Activated CD4-positive, alpha-beta T cell treated with anti-CD3 and anti-CD28 coated beads for 4 hours (primary cell): ENCODE measurements at places on chromosomes 12 and 14.

DNA sequence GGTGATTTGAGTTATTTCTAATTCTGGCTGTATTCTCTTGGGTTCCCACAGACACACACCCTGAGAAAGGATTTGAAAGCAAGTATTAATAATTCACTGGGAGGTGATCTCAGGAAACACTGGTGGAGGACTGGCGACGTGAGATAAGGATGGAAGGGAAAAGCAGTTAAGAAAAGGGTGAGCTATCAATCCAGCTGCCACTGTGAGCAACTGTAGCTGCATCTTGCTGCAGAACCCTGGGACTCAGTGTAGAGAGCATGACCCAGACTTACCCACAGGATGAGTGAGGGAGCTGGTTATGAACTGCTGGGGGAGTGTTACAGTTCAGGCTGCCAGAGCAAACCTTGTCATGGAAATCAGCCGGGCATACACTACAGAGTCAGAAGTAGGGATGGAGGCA lies 71.9 kb downstream of the RESF1 start:
- DNase-seq = no peak

DNA sequence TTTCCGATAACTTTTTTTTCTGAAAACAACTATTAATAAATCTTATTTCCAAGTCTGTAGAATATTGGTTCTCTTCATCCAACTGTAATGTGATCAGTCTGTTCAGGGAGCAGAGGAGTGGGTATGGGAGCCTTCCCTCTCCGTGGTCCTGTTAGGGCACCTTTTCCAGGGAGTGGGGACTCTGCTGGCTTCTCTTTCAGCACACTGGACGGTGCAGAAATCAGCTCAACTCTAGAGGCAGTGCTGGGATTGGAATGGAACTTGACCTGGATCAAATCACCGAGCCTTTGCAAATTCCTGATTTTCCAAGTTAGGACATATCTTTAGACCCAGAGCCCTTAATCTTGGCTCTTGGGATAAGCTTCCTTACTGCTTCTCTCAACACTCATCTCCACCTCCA lies 630.4 kb downstream of the DIO2 start:
- no peak for DNase-seq

GRCh38 chr12:41289501-41289900 lies 101.4 kb downstream of the PDZRN4 start:
- DNase-seq = no peak

GRCh38 chr12:12537421-12537820 lies 25.2 kb downstream of the DUSP16 start:
- no peak for DNase-seq

- no peak for DNase-seq
These were observed 54.4 kb downstream of the SLC38A4 start for GRCh38 chr12:46771268-46771827.

GRCh38 chr14:72402377-72402772 lies 470.1 kb downstream of the RGS6 start:
- DNase-seq = no peak

GRCh38 chr14:102927346-102927877 lies 4.9 kb downstream of the AMN start:
- DNase-seq = no peak

- DNase-seq = no peak
These were observed 33.4 kb downstream of the LRTM2 start for GRCh38 chr12:1853716-1854115.

DNA sequence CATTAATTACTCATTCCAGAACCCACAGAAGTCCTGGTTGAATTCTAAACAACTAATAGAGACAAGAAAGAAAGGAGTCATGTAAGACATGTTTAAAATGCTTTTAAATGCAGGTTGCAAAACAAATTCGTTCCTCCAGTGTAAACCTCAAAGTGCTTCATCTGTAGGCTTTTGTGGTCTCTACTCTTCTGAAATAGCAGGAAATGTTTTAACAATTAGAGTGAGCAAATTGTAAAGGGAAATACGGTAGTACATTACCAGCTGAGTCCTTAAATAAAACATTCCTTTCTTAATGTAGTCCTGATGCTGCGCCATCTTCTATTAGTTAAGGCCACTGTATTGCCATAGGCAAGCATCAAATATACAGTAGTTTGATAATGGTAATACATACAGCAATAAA lies 1934.2 kb upstream of the SEL1L start:
- no peak for DNase-seq

GRCh38 chr14:96285667-96286066 lies 29.7 kb downstream of the BDKRB1 start:
- no peak for DNase-seq

GRCh38 chr12:51874000-51874399 lies 13.9 kb upstream of the ANKRD33 start:
- no peak for DNase-seq

GRCh38 chr12:84789184-84789583 lies 123.4 kb downstream of the SLC6A15 start:
- DNase-seq = no peak

DNA sequence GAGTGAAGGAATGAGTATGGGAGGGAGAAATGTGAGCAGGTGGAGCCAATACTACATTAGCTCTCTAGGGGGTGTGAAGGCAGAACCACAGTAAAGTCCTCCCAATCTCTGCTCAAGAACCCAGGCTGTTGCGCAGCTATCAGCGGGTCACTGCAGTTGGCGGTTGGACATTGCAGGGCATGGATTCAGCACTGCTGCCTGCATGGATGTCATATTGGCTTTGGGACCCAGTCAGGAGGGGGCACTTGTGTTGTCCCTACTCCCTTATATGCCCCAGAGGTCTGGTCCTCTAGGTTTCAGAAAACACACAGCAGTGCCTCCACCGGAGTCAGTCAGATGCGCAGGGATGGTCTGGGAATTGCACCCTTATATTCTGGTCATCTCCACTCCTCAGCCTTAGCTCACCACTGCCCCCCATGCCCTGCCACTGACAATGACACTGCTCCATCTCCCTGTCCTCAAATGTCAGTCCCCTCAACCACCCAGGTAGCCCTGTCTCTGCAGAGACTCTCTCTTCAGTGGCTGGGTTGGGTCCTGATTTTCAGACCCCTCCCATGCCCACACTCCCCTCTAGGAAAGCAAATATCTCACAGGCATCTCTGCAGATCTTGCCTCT lies 9.6 kb downstream of the ZDHHC22 start:
- DNase-seq = no peak

DNA sequence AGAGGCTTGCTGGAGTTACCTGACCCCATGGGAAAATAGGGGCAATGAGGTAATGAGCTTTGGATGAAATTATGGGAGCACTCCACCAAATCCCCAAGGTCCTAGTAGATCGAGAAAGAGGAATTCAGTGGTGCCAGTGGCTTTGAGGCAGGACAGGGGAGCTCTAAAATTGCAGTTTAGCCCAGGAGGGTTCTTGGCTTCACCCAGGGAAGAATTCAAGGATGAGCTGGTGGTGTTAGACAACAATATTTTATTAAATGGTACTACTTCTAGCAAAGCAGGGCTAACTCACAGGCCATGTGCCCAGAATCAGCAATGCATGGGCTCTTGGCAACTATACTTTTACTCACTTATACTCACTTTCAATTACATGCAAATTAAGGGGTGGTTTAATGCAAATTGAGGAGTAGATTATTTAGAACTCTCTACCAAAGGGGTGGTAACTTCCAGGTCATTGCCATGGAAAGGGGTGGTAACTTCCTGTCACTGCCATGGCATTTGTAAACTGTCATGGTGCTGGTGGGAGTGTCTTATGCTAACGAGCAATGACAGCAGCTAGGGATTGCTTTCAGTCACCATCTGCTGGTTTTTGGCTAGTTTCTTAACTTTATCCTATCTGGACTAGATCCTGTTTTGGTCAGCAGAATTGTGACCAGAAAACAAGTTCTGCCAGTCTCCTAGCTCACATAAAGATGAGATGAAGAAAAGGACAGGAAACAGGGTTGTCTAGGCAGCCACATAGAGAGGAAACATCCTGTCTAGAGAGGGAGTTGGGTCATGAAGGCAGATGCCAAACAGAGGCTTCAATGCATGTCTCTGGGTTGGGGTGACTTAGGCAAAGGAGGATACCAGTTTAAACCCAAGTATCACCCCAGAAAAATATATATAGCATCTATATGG lies 64.7 kb downstream of the ZNF641 start:
- DNase-seq = no peak

- no peak for DNase-seq
These were observed 6.0 kb upstream of the LRP6 start for GRCh38 chr12:12272869-12273268.

DNA sequence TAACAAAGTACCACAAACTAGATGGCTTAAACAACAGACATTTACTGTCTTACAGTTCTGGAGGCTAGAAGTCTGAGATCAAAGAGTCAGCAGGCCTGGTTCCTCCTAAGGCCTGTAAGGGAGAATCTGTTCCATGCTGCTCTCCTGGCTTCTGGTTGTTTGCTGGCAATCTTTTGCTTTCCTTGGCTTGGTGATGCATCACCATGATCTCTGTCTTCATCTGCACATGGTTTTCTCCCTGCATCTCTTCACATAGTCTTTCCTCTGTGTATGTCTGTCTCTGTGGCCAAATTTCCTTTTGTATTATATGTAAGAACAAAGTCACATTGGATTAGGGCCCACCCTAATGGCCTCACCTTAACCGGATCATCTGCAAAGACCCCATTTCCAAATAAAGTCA lies 168.5 kb downstream of the CAPZA3 start:
- DNase-seq = no peak

DNA sequence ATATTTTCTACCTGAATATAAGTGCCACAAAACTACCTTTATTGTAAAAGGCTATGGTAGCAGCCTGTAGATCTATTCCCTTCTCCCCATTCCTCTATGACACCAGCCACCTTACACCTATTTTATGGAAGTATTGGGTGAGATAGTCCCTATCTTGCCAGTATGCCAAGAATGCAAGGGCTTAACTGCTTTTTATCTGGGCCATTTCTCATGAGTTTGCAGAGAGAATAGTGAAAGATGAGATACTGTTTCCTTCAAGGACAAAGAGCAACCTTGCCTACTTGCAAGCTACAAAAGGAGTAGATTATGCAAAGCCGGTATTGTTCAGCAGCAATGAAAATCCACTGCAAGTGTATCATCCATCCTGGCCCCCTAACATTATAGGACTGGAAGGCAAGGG lies 1775.6 kb upstream of the SEL1L start:
- no peak for DNase-seq

DNA sequence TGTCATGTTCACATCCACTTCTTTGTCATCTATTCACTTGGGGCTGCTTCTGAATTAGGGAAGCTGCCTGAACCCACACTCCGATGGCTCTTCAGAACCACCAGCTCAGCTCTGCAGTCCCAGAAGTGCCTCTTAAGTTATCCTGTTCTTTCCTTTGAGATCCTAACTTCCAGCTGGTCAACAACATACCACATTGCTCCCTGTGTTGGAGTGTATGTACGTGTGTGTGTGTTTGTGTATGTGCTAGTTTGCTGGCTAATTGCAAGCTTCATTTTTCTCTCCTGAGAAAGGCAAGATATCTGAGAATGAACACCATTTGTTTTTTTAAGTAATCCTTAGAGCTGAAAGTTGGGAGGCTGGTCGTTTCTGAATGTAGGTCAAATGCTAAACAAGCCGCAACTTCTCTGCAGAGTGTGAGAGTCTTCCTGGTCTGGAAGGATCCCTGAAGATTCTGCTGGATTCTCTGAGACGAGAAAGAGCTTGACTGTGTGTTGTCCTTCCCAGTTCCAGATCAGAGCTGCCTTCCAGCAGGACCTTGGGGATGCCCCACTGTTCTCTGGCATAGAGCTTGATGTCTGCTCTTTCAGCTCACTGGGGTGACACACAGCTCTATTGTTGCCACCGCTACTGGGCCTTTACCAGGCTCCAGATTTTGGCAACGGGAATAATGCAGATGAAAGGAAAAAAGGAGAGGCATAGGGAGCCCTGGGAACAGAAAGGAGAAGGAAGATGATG lies 839 bp downstream of the GSG1 start:
- no peak for DNase-seq

DNA sequence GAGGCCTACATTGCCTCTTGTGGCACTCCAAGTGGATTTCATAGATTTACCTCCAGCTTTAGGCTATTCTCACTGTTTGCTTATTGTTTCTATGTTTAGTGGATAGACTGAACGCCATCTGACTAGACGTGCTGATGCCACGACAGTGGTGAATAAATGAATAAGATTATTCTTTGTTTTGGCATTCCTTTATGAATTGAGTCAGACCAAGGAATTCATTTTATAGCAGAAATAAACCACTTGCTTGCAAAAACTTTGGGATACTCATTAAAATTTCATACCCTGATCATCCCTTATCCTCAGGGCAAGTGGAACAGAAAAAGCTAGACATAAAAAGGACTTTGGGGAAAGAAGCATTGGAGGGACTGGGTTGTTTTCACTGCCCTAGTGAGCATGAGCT lies 71.7 kb upstream of the FERMT2 start:
- DNase-seq = no peak

DNA sequence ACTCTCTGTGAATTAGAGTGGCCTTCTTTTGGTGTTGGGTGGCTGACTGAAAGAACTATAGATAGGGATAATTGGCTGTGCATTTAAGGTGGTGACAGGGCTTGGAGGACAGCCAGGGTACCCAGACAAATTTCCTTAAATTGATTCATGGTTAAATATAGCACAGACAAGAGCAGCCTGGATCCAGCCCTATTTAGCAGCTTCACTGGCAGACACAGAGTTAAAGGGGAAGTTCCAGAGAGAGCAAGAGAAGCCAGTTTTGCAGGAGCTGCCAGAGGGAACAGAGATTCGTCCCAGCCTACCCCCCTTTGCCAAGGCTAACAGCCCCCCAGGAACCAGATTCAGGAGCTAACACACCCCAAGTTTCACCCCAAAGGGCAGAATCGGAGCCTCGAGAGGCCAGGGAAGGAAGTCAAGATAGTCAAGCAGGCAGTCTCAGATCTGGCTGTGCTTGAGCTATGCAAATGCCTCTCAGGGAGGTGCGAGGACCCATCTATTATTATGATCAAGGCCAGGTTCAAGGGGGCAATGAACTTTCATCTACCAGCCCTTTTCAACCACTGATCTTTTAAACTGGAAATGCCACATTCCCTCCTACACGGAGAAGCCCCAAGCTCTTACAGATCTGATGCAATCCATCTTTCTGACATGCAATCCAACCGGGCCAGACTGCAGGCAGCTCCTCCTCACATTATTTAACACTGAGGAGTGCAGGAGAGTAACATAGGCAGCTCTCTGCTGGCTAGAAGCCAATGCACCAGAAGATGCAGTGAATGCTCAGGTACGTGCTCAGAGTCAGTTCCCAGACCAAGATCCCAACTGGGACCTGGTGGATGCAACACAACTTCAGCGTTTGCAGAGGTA lies 58.2 kb downstream of the DHRS2 start:
- DNase-seq = no peak

GRCh38 chr14:53011053-53011462 lies 60.2 kb upstream of the FERMT2 start:
- no peak for DNase-seq

- DNase-seq = no peak
These were observed 78.9 kb downstream of the ITPK1 start for GRCh38 chr14:93036652-93037345.

DNA sequence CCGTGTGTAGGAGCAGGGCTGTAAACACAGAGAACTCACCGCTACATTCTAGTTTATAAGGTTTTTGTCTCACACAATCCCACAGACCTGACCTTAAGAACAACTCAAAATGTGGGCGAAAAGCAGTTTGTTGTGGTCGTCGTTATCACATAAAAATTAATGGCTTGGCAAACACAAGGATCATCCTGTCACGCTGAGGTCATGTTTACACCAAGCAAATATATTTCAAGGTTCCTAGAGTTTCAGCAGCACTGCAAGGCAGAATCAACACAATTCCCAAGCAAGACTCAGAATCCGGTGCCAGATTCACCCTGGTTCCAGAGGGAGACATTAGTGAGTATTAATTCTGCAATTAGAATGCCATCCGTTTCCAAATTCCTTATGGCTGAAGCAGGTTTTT lies 30.1 kb upstream of the MAP1LC3B2 start:
- no peak for DNase-seq
